ENCODE measurements at places on chromosomes 2 and 18.
A peak's percentile ranks its signal among the peaks of the same experiment; 100 is the strongest.

- no peak for DNase-seq
Observed at GRCh38 chr18:3450799-3451182, 819 bp downstream of the TGIF1 start.

DNA sequence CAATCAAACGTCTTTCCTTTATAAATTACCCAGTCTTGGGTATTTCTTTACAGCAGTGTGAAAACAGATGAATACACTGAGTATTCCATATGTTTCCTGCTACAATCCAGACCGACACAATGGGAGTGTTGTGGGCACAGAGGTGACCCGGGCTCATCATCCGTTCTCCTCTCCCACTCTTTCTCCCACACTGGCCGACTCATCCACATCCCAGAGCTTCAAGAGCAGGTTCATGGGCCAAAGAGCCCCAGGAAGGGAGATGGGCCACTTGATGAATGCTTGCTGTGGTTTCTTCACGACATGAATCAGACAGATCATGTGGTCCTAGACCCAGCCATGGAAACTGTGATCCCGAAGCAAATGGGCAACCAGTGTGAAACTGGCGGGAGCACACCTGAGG, 4.1 kb upstream of the COPS8 start:
- DNase-seq, result no peak

DNA sequence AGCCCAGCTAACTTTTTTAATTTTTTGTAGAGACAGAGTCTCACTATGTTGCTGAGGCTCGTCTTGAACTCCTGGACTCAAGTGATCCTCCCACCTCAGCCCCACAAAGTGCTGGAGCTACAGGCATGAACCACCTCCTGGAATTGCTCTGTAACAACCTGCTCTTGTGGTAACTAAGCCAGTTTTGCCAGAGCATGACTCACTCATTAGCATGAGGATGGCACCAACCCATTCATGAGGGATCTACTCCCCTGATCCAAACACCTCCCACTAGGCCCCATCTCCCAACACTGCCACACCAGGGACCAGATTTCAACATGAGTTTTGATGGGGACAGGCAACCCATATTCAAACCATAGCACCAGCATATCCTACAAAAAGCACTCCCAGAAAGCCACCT, 348.9 kb upstream of the RAB12 start:
- DNase-seq, result no peak

DNA sequence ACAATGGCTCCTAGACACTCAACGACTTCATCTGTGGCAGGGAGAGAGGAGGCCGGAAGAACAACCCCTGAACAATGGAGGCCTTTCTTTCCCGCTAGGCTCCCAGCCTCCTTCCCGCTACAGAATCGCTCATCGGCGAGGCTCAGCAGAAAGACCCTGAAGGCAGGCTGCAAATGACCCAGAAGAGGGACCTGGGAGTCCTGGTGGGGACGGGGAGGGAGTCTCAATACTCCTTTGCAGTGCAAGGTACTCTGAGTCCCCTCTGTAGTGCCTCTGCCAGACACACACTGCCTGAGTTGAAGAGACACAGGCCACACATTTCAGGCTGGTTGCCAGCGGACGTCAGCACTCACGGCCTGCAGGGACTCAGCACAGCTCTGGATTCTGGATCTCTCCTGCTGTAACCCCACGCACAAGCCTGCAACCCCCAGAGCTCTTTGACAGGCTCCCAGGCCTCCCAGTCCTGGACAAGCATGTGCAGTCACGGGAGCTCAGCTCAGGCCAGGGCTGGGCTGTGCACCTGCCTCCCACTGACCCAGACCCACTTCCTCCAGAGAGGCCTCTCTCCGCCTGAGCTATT, 6.1 kb downstream of the GPR17 start:
- peak; percentile 60 for DNase-seq

GRCh38 chr2:101179982-101180381, 28.8 kb upstream of the TBC1D8 start:
- no peak for DNase-seq

- DNase-seq, result no peak
Observed at GRCh38 chr18:44744161-44745121, 63.8 kb downstream of the SETBP1 start.

- no peak for DNase-seq
Observed at GRCh38 chr18:78621141-78621755, 358.4 kb upstream of the SALL3 start.

DNA sequence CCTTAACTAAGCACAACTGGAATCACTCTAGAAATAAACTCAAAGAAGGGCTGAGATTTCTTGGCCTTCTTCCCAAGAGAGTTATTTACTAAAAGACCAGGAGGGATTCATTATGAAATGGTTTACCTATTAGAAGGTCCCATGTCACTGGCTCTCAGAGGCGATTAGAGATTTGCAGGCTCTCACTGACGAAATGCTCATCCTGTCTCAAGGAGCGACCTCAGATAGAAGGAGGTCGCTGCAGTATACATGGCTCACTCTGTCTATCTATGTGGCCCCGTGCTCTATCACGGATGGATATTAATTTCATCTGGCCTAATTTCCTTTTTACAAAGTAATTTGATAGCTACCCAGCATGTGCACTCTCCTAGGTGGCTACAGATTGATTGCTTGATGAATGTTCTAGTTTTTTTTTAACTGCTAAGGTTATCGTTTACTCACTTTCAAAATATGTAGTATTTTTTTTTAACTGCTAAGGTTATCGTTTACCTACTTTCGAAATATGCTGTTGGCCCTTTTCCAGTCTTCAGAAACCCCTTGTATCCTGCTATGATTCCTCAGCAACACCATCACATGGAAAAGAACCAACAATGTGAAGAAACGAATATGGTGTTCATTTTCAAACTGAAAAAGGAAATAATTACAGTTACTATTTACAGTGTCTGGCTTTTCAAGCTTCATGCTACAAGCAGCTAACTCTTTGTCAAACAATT, 9.1 kb downstream of the SMIM21 start:
- DNase-seq, result no peak

GRCh38 chr2:187862715-187863114, 308.5 kb upstream of the TFPI start:
- DNase-seq, result no peak

GRCh38 chr2:11344956-11345677, 681 bp upstream of the ROCK2 start:
- DNase-seq, result peak; percentile 75

GRCh38 chr2:157825885-157826284, 50.2 kb downstream of the ACVR1 start:
- no peak for DNase-seq

- no peak for DNase-seq
Observed at GRCh38 chr2:46079985-46080560, 217.1 kb upstream of the EPAS1 start.

DNA sequence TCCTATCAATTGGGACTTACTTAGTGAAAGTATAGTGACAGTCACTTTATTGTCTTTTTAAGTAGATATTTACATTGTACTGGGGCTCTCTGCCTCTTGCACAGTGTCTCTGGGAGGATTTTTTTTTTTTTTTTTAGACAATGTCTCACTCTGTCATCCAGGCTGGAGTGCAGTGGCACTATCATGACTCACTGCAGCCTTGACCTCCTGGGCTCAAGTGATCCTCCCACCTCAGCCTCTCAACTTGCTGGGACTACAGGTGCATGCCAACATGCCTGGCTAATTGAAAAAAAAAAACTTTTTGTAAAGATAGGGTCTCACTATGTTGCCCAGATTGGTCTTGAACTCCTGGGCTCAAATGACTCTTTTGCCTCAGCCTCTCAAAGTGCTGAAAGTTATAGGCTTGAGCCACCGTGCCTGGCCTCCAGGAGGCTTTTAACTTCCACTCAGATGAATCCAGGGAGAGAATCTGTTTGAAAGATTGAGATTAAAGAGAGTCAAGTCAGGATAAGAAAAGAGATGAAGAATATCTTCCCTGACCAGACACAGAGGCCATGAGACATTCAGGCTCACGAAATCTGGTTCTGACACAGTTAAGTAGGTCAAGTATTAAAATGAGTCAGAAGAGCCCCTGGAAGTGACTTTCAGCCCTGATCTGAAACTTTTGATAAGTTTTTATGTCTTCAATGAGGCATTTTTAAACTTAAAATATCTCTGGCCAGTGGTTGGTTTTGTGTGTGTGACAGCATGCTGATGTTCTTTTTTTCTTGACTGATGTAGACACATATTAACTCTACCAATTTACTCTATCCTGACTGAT, 18.3 kb downstream of the ARHGEF33 start:
- no peak for DNase-seq

DNA sequence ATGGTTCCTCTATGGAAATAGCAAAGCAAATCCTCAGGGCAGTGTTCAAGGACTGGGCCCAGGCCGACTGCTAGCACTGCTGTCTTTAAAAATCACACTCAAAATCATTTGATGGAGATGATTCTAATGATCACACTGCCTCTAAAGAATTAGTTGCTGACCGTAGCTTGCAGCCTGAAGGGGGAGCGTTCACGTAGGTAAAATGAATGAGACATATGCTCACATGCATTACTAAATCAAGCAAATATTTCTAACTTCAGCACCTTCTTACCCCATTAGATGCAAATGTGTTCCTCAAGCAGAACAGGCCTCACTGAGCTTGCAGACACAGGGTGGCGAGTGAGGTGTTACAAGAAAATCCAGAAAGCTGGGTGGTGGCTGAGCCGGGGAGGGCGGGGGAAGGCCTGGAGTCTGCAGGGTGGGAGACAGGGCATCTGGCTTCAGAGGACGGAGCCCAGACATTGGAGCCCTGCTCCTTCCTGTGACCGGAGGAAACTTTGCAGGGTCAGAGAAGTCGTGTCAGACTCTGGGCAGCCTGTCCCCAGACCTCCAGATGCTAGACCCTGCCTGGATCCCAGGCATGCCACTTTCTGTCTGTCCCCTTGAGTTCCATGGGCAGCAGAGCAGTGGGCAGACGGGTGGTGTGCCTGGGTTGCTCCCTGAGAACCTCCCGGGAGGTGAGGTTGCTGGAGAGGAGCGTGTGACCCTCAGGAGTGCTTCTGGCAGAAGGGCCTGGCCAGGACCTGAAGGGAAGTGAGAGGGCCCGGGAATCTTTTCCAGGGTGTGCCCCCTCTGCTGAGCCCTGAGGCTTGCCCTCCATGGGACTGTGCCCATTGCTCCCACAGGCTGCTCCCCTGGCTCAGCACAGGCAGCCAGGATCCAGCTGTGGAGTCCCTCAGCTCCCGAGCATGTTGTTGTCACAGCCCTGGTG, 7.1 kb upstream of the NPPC start:
- DNase-seq, result no peak

DNA sequence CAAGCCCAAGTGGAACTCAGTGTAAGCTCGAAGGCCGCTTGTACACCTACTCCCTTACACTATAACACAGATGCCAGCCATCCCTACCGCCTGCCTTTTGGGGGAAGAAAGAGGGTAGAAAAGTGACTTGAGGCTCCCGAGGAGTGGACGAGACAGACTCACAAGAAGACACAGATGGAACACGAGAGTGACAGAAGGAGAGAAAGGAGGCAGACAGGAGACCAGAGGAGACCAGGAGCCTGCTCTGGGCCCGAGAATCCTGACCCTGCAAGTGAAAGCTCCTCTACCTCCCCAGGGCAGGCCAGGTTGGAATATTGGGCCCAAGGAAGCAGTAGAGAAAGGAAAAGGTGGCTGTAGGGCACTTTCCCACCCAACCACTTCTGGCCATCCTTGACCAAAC, 23.4 kb upstream of the TNS1 start:
- DNase-seq, result no peak

- no peak for DNase-seq
Observed at GRCh38 chr2:155060896-155061295, 362.4 kb downstream of the KCNJ3 start.

- no peak for DNase-seq
Observed at GRCh38 chr2:79191816-79192215, 32.3 kb upstream of the REG3A start.

GRCh38 chr18:22046473-22046872, 122.9 kb upstream of the GATA6 start:
- no peak for DNase-seq

GRCh38 chr18:58186258-58186948, 142.4 kb downstream of the NEDD4L start:
- DNase-seq, result no peak

- no peak for DNase-seq
Observed at GRCh38 chr2:239194731-239195317, 206.0 kb downstream of the HDAC4 start.

- DNase-seq, result no peak
Observed at GRCh38 chr18:80143881-80144280, 34.8 kb downstream of the ADNP2 start.

GRCh38 chr18:54444319-54444914, 86.7 kb downstream of the C18orf54 start:
- DNase-seq, result peak; percentile 59

- DNase-seq, result no peak
Observed at GRCh38 chr18:43992741-43993140, 687.9 kb upstream of the SETBP1 start.

GRCh38 chr2:43345872-43346271, 119.5 kb upstream of the ZFP36L2 start:
- DNase-seq, result no peak

DNA sequence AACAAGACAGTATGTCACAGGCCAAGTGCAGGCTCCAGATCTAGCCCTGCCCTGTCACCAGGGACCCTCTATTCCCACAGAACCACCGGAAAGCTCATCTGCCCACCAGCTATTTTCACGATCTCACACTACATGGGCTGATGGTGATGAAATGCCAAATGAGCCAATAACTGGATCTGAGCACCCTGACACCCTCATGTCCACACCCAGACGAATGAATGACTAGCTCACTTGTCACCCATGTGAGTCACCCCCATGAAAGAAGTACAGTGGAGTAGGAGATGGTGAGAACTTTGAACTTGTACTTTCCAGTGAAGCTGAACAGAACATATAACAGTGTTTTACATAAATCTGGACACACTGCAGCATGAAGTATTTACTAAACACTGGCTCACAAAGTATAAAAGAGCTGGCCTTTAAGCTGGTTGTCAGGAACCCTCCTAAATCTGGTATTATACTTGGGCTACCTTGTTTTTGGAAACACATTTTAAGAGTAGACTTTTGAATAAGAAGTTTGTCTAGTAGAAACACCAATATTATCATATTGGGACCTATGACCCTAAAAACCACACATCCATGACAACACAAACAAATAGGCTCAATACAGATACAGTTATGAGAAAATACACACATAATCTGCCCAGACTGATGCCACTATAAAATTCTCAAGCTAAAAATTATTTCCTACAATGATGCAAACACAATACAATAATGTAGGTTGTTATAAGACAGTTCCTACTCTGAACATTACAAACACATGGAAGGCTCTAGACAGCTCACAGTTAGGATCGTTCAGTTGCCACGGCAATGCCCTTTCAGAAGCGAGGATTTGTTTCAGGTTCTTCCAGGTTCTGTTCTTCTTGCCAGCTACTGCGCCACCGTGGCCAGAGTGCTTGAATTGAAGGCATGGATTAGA, 19.0 kb downstream of the INO80C start:
- DNase-seq, result no peak

GRCh38 chr2:128691526-128691925, 372.9 kb upstream of the HS6ST1 start:
- no peak for DNase-seq

GRCh38 chr18:59736061-59736460, 38.8 kb upstream of the CCBE1 start:
- DNase-seq, result no peak

DNA sequence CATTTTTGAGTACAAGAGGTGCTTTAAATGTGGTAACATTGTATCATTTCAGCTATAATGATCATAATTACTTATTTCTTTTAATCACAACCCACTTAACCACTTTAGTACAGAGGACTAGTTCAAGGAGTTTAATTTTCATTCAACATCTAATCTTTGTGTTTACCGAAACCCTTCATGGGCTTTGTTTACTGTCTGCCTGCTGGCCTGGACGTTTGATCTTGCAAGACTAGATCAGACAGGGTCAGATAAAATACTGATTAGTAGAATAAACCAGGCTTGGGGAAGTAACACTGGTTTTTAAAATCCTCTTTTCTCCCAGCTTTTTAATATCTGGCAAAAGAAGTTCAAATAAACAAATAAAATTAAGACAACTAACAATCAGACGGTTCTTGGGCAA, 93.6 kb downstream of the SATB2 start:
- DNase-seq, result no peak
